ENCODE measurements at places on chromosomes 4 and X.

GRCh38 chrX:36978886-36979285 lies 29.3 kb upstream of the FAM47C start:
- H3K4me1 ChIP-seq, result no peaks in the 10 kb centered on the region
- no peaks in the 10 kb centered on the region for H3K27me3 ChIP-seq
- no peak overlapping the region for H3K27ac ChIP-seq
- no peaks in the 10 kb centered on the region for H3K36me3 ChIP-seq
- DNase-seq, result no peak

DNA sequence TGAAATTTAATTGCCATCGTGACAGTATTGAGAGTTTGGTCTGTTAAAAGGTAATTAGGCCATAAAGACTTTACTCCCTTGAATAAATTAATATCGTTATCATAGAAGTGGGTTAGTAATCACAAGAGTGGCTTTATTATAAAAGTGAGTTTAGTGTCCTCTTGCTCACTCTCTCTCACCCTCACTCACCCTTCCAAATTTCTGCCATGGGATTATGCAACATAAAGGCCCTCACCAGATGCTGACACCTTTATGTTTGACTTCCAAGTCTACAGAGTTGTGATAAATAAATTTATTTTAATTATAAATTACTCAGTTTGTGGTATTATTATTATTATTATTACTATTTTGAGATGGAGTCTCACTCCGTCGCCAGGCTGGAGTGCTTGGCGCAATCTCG lies 1070.8 kb downstream of the PCDH18 start:
- no peak for DNase-seq
- H3K36me3 ChIP-seq, result no peaks in the 10 kb centered on the region
- no peaks in the 10 kb centered on the region for H3K27me3 ChIP-seq
- no peak overlapping the region for H3K27ac ChIP-seq

DNA sequence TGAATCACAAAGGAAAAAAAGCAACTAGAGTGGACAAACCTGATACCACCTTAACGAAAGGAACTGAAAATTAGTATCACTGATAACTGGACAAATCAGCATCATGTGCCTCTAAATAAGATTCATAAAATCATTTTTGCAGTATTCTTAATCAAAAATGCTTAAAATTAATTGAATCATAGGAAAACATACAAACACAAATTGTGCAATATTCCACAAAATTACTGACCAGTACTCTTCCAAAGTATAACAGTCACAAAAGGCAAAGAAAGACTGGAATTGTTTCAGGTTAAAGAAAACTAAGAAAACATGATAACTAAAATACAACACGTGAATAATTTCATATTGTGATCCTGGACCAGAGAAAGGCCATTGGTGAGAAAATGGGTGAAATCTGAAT lies 27.1 kb downstream of the FBXW7 start:
- no peaks in the 10 kb centered on the region for H3K36me3 ChIP-seq
- H3K4me1 ChIP-seq, result no peaks in the 10 kb centered on the region
- no peak overlapping the region for H3K27ac ChIP-seq
- H3K4me3 ChIP-seq, result no peak overlapping the region
- no peaks in the 10 kb centered on the region for H3K27me3 ChIP-seq

- H3K27ac ChIP-seq, result no peak overlapping the region
- H3K36me3 ChIP-seq, result peaks cover 13% of the 10 kb centered on the region
Measured at GRCh38 chr4:95284655-95285054, 264.1 kb downstream of the UNC5C start.

- H3K27ac ChIP-seq, result no peak overlapping the region
- H3K27me3 ChIP-seq, result peaks cover 8% of the 10 kb centered on the region
- H3K4me1 ChIP-seq, result peaks cover 7% of the 10 kb centered on the region
- no peak for DNase-seq
- peak overlapping the region; percentile 35 for H3K4me3 ChIP-seq
Measured at GRCh38 chr4:83331956-83332355, 2.7 kb downstream of the HPSE start.

DNA sequence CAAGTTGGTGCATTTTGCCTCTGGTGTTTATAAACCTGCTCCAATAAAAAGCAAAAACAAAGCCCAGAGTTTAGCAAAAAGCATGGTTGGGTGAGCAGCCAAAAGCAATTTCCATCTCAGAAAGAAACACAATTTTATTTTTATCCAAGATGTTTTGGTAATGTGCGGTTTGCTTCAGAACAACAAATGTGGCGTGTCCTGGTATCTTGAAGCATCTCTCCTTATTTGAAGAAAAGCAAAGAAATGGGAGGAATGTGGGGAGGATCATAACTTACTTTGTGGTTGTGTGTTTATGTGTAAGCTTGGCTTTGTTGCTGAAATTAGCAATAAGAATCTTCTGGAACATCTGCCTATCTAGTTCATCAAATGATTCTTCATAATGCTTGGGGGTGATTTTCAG lies 88.3 kb upstream of the DDX3X start:
- no peaks in the 10 kb centered on the region for H3K4me1 ChIP-seq
- no peak overlapping the region for H3K4me3 ChIP-seq
- no peak overlapping the region for H3K27ac ChIP-seq
- DNase-seq, result no peak

DNA sequence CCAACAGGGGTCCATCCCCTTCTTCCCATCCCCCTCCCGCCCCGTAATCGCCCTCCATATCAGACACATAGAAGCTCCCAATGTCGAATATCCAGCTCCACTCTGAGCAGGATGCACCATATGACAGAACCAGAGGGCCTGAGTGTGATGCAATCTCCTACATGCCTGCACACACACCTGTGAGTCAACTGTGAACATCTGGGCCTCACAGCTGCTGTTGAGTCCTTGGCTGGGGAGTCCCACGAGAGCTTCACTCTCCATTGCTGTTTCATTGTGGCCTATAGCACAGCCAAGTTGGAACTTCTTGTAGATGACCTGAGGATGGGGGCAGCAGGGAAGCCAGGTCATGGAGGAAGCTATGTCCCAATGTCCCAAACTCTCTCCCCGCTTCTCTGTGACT lies 8.2 kb downstream of the SLC38A5 start:
- H3K4me3 ChIP-seq, result no peak overlapping the region
- DNase-seq, result no peak
- no peaks in the 10 kb centered on the region for H3K36me3 ChIP-seq
- H3K27me3 ChIP-seq, result peaks cover 2% of the 10 kb centered on the region

DNA sequence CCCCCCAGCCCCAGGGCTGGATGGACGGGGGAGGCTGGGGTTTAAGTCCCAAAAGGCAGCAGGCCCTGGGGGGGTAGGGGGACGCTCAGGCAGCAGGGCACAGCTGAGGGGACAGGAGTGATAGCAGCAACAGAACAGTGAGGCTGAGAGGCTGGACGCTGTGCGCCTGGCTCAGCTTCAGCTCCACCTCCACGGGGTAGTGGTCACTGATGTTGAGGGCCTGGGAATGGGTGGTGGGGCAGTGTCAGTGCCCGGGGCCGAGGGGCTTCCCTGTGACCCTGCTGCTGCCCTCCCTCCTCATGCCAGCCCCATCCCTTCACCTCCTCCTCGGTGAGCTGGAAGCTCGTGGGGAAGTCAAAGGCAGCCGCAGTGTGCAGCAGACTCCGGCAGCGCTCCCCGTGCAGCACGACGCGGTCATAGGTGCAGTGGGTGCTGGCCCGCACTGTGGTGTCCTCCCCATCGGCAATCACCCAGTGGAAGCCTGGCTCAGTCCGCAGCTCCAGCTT lies 4.5 kb downstream of the RPL10 start:
- H3K27ac ChIP-seq, result no peak overlapping the region
- peaks cover 3% of the 10 kb centered on the region for H3K4me1 ChIP-seq
- peaks cover 5% of the 10 kb centered on the region for H3K36me3 ChIP-seq
- H3K4me3 ChIP-seq, result no peak overlapping the region
- DNase-seq, result no peak
- peaks cover 11% of the 10 kb centered on the region for H3K27me3 ChIP-seq

- H3K36me3 ChIP-seq, result peaks cover 5% of the 10 kb centered on the region
- DNase-seq, result no peak
- peaks cover 23% of the 10 kb centered on the region for H3K4me1 ChIP-seq
- H3K4me3 ChIP-seq, result no peak overlapping the region
Measured at GRCh38 chrX:47215291-47215900, 3.1 kb upstream of the CDK16 start.

GRCh38 chr4:67723949-67724348 lies 23.0 kb upstream of the UBA6 start:
- H3K27ac ChIP-seq, result no peak overlapping the region
- no peak overlapping the region for H3K4me3 ChIP-seq
- H3K4me1 ChIP-seq, result no peaks in the 10 kb centered on the region
- DNase-seq, result peak; percentile 36
- peaks cover 4% of the 10 kb centered on the region for H3K36me3 ChIP-seq

GRCh38 chr4:23828779-23829178 lies 61.1 kb downstream of the PPARGC1A start:
- H3K4me1 ChIP-seq, result peaks cover 5% of the 10 kb centered on the region
- DNase-seq, result no peak
- H3K27ac ChIP-seq, result no peak overlapping the region
- H3K27me3 ChIP-seq, result no peaks in the 10 kb centered on the region
- H3K4me3 ChIP-seq, result no peak overlapping the region
- no peaks in the 10 kb centered on the region for H3K36me3 ChIP-seq

GRCh38 chr4:110458494-110459266 lies 17.3 kb upstream of the ENPEP start:
- H3K4me3 ChIP-seq, result no peak overlapping the region
- no peaks in the 10 kb centered on the region for H3K27me3 ChIP-seq
- DNase-seq, result no peak
- no peak overlapping the region for H3K27ac ChIP-seq
- no peaks in the 10 kb centered on the region for H3K36me3 ChIP-seq

GRCh38 chr4:73345399-73345975 lies 58.6 kb upstream of the ALB start:
- no peak overlapping the region for H3K4me3 ChIP-seq
- no peaks in the 10 kb centered on the region for H3K27me3 ChIP-seq
- no peak overlapping the region for H3K27ac ChIP-seq
- peaks cover 14% of the 10 kb centered on the region for H3K4me1 ChIP-seq

- no peaks in the 10 kb centered on the region for H3K4me1 ChIP-seq
- H3K27ac ChIP-seq, result no peak overlapping the region
- H3K27me3 ChIP-seq, result no peaks in the 10 kb centered on the region
- no peak overlapping the region for H3K4me3 ChIP-seq
Measured at GRCh38 chrX:108484251-108484650, 44.6 kb downstream of the COL4A5 start.

- peaks cover 2% of the 10 kb centered on the region for H3K27me3 ChIP-seq
- no peaks in the 10 kb centered on the region for H3K36me3 ChIP-seq
- H3K4me1 ChIP-seq, result peaks cover 3% of the 10 kb centered on the region
- no peak overlapping the region for H3K4me3 ChIP-seq
Measured at GRCh38 chrX:24241822-24242648, 71.8 kb downstream of the SUPT20HL2 start.

- no peaks in the 10 kb centered on the region for H3K27me3 ChIP-seq
- no peaks in the 10 kb centered on the region for H3K36me3 ChIP-seq
- H3K27ac ChIP-seq, result no peak overlapping the region
- DNase-seq, result no peak
- H3K4me3 ChIP-seq, result no peak overlapping the region
Measured at GRCh38 chr4:19756661-19757060, 495.0 kb upstream of the SLIT2 start.

DNA sequence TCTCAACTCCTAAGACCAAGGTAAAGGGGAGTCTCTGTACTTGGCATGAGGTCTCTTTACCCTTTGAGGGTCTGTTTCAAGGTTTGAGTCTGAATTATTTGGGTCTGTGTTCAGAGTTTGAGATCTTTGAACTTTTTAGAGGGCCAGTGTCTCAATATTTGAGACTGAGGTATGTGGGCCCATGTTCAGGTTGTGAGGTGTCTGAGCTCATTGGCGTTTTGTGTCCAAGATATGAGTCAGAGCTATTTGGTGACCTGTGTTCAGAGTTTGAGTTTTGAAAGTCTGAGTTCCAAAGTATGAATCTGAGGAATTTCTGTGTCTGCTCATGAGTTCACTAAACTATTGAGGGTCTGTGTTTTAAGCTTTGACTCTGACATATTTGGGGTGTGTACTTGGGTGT lies 36.7 kb upstream of the PAGE4 start:
- no peak overlapping the region for H3K4me3 ChIP-seq
- H3K27ac ChIP-seq, result no peak overlapping the region
- H3K27me3 ChIP-seq, result no peaks in the 10 kb centered on the region
- no peak for DNase-seq
- no peaks in the 10 kb centered on the region for H3K36me3 ChIP-seq

DNA sequence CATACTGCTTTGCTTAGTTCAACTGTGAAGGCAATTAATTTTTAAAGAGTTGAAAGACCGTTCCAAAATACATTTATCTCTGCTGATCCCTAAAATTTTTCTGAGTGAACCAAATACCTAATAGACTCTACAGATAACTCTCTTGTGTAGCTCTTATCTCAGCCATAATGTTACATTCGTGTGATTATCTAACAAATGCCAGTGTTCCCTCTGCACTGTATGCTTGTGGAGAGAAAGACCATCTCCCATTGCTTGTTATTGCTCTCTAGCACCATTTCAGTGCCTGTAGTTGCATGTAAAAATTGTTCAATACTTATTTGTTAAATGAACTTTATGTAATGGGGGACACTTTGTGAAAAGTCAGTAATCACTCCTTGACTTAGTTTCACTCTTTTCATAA lies 81.3 kb upstream of the ATOH1 start:
- H3K4me1 ChIP-seq, result peaks cover 7% of the 10 kb centered on the region
- H3K27me3 ChIP-seq, result no peaks in the 10 kb centered on the region
- H3K36me3 ChIP-seq, result no peaks in the 10 kb centered on the region
- H3K4me3 ChIP-seq, result no peak overlapping the region
- no peak overlapping the region for H3K27ac ChIP-seq

DNA sequence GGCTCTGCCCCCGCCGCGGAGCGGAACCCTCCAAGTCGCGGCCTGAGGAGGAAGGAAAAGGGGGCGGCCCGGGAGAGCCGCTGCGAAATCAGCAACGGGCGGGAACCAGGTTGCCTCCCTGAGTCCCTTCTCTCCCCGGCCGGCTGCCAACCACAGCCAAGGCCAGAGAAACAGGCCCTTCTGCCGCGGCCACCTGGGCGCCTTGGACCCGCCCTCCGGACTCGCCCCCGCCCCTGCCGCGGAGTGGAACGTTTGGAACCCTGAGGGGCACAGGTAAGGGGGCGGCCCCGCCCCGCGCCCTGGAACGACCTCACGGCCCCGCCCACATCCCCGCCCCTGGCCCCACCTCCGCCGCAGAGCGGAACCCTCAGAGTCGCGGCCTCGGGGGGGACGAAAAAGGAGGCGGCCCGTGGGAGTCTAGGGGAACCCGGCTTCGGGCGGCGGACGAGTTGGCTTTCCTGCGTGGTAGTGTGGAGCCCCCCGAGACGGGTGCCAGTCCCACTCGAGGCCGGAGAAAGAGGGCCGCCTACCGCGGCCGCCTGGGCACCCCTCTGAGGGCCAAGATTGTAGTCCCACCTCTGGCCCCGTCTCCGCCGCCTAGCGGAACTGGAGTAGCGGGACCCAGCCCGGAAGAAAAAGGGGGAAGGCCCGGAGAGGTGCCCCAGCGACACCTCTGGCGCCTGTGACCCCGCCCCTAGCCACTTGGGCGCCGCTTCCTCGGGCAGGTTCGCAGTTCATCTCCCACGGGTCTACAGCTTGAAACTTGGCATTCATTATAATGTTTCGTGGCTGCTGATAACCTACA lies 669 bp upstream of the PHKA2 start:
- DNase-seq, result peak; percentile 75
- H3K36me3 ChIP-seq, result no peaks in the 10 kb centered on the region
- no peaks in the 10 kb centered on the region for H3K4me1 ChIP-seq
- H3K4me3 ChIP-seq, result peak overlapping the region; percentile 80

All from glutamatergic neuron (in vitro differentiated cells).